CD4-positive, alpha-beta T cell treated with Interleukin-2 at 100 ng/mL for 4 hours (primary cell): ENCODE measurements at places on chromosomes 5 and 9.
A peak's percentile ranks its signal among the peaks of the same experiment; 100 is the strongest.

DNA sequence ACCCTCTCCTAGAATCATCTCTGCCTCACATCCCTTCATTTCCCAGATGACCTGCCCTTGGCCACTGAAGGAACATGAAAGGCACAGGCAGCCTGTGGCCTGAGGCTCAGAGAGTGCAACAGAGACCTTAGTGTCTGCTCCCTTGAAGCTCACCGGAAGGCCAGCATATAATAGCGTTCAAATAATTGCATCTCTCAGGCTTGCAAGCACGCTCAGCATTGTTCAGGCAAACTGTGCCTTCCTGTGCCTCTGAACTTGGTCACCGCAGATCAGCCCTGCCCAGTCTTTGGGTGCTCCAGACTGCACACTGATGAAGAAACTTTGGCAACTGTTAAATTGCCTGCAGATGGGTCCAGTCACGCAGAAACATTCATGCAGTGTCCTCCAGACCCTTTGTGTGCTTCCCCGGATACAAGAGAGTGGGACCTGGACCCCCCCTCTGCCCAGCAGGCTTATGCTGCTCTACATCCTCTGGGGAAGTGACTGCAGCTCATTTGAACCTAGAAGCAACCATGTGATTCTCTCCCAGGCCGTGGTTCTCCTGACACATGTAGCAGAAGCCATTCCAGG, 216.0 kb upstream of the ANKRD55 start:
- DNase-seq: no peak

GRCh38 chr9:116087751-116088194, 65.8 kb upstream of the PAPPA start:
- no peak for DNase-seq

- peak; percentile 30 for DNase-seq
Observed at GRCh38 chr5:123422433-123423277, 548 bp downstream of the CEP120 start.

GRCh38 chr5:141685591-141685990, 3.6 kb upstream of the ARAP3 start:
- DNase-seq: no peak

GRCh38 chr9:68841276-68842052, 136.4 kb downstream of the PIP5K1B start:
- no peak for DNase-seq
